Thyroid gland (tissue), 4 donors: ENCODE measurements at places on chromosomes 2 and 18.
A peak's percentile ranks its signal among the peaks of the same experiment; 100 is the strongest.

DNA sequence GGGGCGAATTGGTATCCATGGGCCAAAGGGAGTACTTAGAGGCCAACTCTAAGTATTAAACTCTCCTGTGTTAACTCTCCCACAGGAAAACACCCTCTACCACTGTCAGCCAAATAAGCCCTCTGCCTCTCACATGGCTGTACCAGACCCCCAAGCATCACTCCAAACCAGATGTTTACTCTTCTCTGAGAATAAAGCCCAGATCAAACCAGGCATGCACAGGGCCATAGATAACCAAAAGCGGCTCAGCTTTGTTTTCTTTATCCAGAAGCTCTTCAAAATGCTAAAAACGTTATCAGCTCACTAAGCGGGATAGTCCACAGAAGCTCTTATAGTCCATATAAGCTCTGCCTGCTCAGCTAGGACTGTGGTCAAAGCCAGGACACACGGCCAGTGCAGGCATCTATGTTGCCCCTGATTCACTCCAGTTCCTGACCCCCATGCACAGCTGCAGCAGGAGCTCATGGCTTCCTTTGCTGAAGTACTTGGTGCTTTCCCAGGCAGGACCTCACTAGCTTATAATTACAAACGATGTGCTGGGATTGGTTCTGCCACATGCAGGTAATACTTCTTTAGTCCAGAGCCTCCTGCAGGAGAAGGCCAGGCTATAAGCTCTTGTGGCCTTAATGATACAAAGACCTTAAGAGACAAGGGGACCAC is 21.0 kb upstream of the SEMA4C start:
- DNase-seq, result no peak

DNA sequence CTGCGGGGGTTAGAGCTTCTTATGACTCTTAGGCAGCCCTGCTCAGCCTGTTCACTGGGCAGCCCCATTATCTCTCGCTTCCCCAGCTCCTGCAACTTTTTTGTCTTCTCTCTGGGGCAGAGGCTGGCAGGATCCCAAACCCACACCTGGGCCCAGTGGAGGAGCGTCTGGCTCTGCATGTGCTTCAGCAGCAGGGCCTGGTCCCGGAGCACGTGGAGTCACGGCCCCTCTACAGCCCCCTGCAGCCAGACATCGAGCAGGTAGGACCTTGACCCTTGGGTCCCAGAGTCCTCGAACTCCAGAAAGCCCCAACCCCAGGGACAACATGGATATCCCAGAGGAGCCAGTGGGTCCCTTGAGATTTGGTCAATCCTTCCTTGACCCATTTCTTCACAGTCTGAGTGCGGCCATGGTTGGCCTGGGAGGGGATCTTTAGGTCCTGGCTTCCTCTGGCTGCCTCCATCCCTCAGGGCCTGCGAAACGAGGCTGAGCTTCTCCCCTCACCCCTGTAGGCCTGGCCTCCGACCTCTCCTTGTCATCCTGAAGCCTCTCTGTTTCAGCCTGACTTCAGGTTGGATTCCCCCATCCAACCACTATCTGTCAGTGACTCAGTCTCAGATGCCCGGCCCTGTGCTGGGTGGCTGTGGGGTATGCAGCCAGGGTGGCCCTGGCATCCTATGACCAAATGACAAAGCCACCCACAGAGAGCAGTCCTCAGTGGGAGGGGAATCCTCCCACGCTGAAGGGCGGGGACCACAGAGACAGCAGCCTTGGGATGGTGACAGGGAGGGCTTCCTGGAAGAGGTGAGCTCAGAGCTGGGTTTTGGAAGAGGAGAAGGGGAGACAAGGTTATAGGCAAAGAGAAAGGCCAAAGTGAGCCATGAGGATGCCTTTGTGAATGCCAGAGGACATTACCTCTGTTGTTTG is 214.2 kb downstream of the DYSF start:
- no peak for DNase-seq

GRCh38 chr2:26692279-26692896 is at the start of gene KCNK3:
Gene KCNK3, plus strand, starts transcription at chr2:26692722. Its CDS starts 154 bp downstream, at chr2:26692876.
- peak; percentile 74 for DNase-seq

DNA sequence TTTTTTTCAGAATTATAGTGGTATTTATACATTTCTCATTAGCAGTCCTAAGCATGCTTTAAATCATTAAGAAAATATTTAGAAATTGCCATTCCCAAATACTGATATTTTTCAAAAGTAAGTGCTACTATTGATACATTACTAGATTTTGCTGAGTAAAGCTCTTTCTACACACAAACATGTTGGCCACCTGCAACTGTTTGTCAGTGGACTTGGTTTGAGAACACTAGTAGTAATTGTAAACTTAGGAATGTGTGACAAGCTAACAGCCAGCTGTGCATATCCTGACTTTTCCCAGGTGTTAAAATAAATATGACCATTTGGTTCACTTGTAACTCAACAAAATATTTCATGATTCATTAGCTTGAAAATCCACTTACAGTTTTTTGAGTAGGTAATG is 103.1 kb downstream of the MSTN start:
- DNase-seq, result no peak

DNA sequence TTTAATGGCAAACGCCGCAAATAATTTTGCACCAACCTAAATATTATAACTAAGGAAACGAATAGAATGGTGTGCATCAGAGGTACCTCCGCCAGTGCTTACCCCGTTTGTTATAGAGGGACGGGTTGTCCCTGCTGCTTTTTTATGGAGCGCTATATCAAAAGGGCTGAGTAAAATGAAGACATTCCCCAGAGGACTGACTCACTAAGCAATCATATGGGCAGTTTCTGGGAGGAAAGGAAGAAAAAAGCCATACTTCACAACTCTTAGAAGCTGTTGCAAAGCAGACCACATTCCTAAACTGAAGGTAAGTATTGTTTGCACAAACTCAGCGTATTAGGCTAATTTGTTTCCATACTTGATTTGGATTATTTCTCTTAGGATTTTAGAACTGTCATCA is 12.9 kb downstream of the ID2 start:
- DNase-seq, result no peak

- no peak for DNase-seq
Measured at GRCh38 chr2:129930451-129930850, 49.0 kb upstream of the RAB6C start.

- DNase-seq, result no peak
Measured at GRCh38 chr2:152034257-152034801, 64.5 kb downstream of the CACNB4 start.

GRCh38 chr2:231170055-231170454 is 28.4 kb upstream of the ARMC9 start:
- DNase-seq, result no peak

GRCh38 chr2:10956006-10956790 is 44.5 kb downstream of the KCNF1 start:
- no peak for DNase-seq

DNA sequence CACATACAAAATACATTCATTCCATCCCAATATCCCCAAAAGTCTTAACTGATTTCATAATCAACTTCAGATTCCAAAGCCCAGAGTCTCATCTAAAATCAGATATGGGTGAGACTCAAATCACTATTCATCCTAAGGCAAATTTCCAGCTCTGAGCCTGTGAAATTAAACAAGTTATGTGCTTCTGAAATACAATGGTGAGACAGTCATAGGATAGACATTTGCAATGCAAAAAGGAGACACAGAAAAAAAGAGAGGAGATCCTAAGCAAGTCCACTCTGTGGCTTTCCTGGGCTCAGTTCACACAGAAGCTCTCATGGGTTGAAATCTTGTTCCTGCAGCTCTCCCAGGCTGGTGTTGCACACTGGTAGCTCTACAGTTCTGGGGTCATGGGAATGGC is 18.3 kb downstream of the ZNF892 start:
- no peak for DNase-seq

DNA sequence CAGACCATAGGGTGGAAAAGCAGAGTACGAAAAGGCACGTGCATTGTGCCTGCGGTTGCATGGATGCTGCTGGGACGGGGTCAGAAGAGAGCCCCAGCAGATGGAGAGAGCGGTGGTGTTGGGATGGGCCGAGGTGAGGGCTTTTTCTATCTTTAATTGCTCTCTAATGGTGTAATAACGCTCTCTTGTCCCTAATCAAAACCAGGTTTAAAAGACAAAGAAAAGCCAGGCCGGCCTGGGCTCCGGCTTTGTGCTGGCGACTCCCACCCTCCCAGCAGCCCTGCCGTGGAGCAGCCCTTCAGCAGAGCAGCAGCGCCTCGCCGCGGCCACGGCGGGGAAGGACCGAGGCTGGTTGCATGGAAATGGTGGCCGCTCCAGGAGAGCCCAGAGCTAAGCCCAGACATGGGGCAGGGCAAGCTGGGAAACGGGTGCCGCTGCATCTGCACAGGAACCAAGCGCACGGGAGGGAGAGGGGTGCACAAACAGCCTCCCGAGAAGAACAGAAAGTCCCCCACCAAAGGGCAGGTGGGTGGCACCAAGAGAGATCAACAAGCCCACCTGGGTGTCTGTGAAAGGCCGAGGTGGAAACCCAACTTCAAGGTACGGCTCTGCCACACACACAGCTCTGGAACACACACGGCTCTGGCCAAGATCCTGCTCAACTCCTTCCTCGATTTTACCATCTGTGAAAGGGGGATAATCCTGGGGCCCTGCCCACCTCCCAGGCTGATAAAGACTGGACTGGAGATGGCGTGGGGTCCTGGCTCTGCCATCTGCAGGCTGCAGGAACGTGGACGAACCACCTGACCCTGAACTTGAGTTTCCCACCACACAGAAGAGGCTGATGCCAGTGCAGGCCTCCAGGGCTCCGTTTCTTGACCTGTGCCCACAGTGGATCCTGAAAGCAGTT is 15.0 kb downstream of the HS1BP3 start:
- peak; percentile 92 for DNase-seq

GRCh38 chr18:40292985-40293710 is 1661.9 kb upstream of the PIK3C3 start:
- DNase-seq, result no peak

DNA sequence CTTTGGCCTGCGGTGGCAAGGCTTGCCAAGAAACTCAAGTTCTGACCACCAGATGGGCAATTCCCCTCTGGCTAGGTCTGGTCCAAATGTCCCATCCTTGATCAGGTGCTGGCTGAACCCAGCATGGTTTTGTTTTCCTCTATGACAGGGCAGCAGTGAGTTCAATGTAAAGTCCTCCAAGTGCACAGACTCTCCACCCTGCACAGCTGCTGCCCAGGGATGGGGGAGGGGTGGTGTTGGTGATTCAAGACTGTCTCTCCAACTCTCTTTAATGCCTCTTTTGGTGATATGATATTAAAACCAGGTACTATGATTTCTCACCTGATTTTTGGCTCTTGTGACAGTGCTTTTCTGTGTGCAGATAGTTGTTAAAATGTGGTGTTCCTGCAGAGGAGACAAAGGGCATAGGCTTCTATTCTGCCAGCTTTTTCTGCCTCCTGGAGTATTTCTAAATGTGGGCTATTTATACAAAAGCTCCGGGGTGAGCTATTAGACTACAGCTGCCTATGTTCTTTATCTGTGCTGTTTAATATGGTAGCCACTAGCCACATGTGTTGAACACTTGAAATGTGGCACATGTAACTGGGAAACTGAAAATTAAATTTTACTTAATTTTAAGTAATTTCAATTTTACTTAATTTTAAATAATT is 64.0 kb upstream of the STK39 start:
- peak; percentile 12 for DNase-seq

DNA sequence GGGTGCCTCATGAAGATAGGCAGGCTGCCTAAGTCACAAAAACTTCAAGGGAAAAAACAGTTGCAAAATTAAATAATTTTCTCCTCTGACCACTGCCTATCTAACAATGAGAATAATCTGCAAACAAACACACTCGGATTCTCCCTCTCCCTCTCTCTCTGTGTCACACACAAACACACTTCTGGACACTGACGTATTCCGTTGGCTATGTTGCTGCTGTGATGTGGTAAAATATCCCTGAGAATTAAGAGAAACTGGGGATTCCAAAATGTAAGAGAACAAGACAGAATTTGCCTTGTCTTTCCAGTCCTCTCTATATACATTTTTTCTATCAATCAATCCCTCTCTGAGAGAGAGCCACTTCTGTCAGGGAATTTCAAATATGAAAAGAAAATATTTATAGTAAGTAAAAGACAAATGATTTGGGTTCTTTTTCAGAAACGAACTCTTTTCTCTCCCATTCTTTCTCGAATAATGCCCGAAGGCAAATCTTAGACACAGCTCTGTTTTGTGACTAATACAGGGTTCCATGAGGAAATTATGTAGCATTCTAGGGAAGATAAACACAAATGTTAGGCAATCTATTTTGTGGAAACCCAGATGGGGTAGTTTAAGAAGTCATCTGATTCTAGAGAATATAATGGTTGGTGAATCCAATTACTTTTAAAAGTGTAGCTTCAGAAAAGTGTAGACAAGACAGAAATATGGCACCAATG is 310.3 kb upstream of the CYP26B1 start:
- no peak for DNase-seq

GRCh38 chr2:78498125-78498524 is 527.4 kb upstream of the REG3G start:
- no peak for DNase-seq

DNA sequence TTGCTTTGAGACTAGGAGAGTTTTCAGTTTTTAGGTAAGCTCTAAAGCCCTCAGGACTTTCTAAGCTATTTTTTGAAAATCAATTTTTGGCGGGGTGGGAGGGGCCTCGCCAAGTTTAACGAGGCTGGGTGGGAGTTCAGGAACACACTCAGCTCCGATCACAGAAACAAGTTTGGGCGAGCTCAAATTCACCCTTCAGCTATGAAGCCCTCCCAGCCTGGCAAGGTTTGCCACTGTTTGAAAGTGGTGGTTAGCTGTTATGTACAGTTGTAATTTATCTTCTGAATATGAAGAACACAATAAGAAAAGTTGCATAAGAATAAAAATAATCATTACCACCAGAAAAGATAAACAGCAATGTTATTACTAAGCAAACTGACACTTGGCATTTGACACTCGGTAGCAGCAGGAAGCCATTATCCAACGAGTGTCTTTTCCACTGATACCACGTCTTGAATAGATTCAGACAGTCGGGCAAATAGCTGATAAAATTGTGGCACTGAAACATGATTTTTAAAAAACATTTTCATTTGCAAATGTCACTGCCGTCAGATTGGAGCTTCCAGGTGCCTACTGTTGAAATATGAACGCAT is 59.8 kb downstream of the KCTD1 start:
- no peak for DNase-seq

DNA sequence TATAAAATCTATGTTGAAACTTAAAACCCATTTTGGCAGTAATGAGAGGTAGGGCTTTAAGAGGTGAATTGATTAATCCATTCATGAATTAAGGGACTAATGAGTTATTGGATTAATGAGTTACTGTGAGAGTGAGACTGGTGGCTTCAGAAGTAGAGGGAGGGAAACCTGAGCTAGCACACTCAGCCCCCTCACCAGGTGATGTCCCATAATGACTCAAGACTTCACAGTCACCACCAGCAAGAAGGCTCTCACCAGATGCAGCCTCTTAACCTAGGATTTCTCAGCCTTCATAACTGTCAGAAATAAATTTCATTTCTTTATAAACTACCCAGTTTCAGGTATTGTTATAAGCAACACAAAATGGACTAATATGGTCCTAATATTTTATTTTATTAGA is 621.7 kb upstream of the ACVR2A start:
- no peak for DNase-seq

- DNase-seq, result peak; percentile 36
Measured at GRCh38 chr2:205133544-205133943, 548.8 kb upstream of the NRP2 start.

GRCh38 chr2:85589982-85590791 is 5.4 kb upstream of the RNF181 start:
- peak; percentile 51 for DNase-seq

GRCh38 chr2:127454595-127455565 is 36.7 kb downstream of the PROC start:
- no peak for DNase-seq

- peak; percentile 93 for DNase-seq
Measured at GRCh38 chr2:156334496-156335478, 2.3 kb upstream of the NR4A2 start.
